ENCODE measurements at places on chromosomes 11 and 22.
A peak's percentile ranks its signal among the peaks of the same experiment; 100 is the strongest.

- H3K4me1 ChIP-seq = peaks cover under 1% of the 10 kb centered on the region
- no peak for DNase-seq
- no peak overlapping the region for H3K27ac ChIP-seq
- H3K4me3 ChIP-seq = no peak overlapping the region
- no peaks in the 10 kb centered on the region for H3K36me3 ChIP-seq
These were observed 160.9 kb downstream of the CACNA1I start for GRCh38 chr22:39731481-39731880.

DNA sequence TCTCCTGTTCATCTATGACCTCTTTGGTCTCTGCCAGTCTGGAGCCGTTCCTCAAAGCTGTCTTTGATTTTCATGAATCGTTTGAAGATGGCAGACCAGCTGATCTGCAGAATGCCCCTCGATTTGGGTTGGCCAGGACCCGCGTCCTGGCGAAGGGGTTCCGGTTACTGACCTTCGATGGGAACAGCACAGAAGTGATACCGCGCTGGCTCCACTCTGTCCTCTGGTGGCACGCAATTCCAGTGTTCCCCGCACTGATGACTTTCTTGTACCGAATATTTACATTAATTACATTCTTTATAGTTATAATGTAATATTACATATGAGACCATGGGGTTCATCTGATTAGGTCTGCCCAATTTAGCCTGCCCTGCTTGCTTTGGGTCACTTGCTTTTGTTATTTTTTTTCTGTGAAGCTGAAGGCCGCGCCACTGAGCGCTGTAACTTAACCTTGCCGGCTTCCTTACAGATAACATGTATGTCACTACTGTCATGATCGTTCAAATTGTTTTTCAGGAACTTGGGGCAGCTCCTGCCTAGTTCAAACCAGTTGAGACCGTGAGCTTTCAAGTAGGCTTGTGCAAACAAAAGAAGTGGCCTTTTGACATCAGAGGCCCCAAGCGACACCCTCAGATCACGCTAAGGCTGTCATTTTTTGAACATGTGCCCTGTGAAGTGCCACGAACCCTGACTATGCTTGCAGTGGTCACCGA, 4.1 kb upstream of the USP18 start:
- no peaks in the 10 kb centered on the region for H3K36me3 ChIP-seq
- DNase-seq = no peak
- H3K4me1 ChIP-seq = peaks cover 24% of the 10 kb centered on the region

GRCh38 chr11:28836285-28837081, 728.3 kb downstream of the METTL15 start:
- H3K27me3 ChIP-seq = no peaks in the 10 kb centered on the region
- DNase-seq = no peak
- no peak overlapping the region for H3K4me3 ChIP-seq
- no peak overlapping the region for H3K27ac ChIP-seq
- no peaks in the 10 kb centered on the region for H3K4me1 ChIP-seq

DNA sequence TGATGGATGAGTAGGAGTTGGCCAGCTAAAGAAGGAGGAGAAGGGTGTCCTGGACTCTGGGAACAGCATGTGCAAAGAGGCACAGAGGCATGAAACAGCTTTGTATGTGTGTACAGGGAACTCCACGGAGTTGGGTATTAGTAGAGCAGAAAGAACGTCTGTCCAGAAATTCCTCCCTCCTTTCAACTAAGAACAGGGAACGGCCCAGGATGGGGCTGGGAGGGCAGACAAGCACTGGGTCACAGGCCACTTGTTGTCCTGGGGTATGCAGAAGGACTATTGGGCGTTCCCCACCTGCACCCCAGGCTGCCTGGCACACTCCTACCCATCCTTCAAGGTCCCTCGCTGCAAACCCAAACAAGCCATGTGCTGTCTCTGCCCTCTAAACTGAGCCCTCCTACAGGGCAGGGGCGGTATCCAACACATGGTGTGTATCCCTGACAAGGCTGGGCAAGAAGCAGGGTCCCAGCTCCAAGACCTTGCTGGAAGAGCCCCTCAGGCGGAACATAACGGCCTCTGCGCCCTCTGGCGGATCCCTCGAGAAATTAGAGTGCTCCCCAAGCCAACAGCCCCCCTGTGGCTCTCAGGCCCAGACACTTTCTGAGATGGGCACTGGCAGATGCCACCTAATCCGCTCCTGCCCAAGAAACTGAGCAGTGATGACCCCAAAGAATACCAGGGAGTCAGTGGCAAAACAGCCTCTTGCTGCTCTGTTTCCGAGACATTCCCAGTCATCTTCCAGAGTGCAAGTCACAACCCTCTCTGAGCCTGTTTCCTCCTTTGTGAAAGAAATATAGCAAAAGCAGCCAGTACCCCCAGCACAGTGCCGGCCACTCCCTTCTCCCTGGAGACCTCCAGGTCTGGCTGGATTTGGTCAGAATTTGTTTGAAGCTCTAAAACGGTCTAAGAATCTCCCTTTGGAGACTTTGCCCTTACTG, 1.6 kb upstream of the ELFN2 start:
- H3K27me3 ChIP-seq = peaks cover 48% of the 10 kb centered on the region
- H3K4me1 ChIP-seq = peaks cover 32% of the 10 kb centered on the region
- H3K4me3 ChIP-seq = peak overlapping the region; percentile 39
- no peak overlapping the region for H3K27ac ChIP-seq

GRCh38 chr11:16921019-16921418, 93.2 kb downstream of the PLEKHA7 start:
- DNase-seq = no peak
- no peak overlapping the region for H3K27ac ChIP-seq

GRCh38 chr11:85132851-85133585, 494.1 kb downstream of the DLG2 start:
- H3K36me3 ChIP-seq = peaks cover 25% of the 10 kb centered on the region
- no peaks in the 10 kb centered on the region for H3K27me3 ChIP-seq
- no peak for DNase-seq
- no peaks in the 10 kb centered on the region for H3K4me1 ChIP-seq

- peak; percentile 89 for DNase-seq
- peaks cover 28% of the 10 kb centered on the region for H3K4me1 ChIP-seq
- no peak overlapping the region for H3K4me3 ChIP-seq
- no peaks in the 10 kb centered on the region for H3K27me3 ChIP-seq
These were observed 13.1 kb downstream of the EEF1G start for GRCh38 chr11:62560566-62561103.

DNA sequence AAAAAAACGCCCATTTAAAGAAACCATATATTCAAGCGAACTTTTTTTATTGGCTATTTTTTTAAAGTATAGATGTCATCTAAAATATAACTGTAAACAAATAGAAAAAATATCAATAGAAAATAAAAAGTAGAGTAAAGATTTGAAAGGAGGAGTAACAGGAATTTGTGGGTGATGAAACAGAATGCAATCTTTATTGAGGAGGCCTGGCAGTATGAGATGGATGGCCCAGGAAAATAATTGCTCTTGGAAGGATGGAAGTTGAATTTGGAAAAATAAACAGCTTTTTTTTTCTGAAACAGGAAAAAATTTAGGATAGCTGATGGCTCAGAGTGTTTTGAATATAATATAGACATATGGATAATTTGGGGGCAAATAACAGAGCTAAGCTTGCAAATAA, 219.0 kb downstream of the CASP12 start:
- no peak overlapping the region for H3K4me3 ChIP-seq
- H3K4me1 ChIP-seq = no peaks in the 10 kb centered on the region
- H3K27ac ChIP-seq = no peak overlapping the region
- H3K27me3 ChIP-seq = no peaks in the 10 kb centered on the region
- no peaks in the 10 kb centered on the region for H3K36me3 ChIP-seq

DNA sequence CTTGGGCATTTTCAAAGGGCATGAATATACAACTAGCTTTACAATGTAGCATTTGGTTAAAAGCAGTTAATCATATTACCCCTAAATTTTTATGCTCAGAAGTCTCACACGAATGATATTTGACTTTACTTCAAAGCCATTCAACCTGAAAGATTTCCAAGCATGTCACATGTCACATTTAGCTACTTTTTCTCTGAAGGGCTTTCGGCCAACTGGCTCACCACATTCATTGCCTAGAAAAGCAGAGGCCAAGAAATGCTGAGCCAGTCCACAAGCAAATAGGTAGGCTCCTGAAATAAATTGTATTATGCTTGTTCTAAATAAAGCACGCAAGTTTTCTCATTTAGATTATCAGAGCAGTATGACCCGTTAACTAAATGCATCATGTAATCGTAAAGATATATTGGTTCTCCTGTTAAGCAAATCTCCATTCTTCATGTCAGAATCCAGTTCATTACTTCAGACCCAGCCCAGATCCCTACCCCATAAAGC, 30.6 kb downstream of the PAX6 start:
- peaks cover 24% of the 10 kb centered on the region for H3K36me3 ChIP-seq
- no peak for DNase-seq
- no peak overlapping the region for H3K4me3 ChIP-seq
- no peaks in the 10 kb centered on the region for H3K27me3 ChIP-seq
- no peaks in the 10 kb centered on the region for H3K4me1 ChIP-seq

DNA sequence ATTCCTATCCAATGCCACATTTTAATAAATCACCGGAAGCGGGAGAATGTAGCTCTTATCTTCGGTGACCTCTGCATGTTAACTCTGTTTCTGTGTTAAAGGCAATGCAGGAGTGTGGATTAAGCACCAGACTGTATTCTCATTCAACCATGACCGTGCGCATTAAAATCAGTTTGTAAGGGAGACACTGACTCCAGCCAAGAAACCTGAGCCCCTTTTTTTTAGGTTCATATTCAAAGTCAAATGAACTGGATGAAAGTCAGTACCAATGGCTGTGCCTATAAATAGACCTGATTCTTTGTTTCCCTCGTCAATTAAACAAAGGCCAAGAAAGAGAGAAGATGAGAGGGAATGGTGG, 32.2 kb downstream of the C11orf91 start:
- H3K4me3 ChIP-seq = no peak overlapping the region
- H3K4me1 ChIP-seq = no peaks in the 10 kb centered on the region
- peaks cover 40% of the 10 kb centered on the region for H3K27me3 ChIP-seq

DNA sequence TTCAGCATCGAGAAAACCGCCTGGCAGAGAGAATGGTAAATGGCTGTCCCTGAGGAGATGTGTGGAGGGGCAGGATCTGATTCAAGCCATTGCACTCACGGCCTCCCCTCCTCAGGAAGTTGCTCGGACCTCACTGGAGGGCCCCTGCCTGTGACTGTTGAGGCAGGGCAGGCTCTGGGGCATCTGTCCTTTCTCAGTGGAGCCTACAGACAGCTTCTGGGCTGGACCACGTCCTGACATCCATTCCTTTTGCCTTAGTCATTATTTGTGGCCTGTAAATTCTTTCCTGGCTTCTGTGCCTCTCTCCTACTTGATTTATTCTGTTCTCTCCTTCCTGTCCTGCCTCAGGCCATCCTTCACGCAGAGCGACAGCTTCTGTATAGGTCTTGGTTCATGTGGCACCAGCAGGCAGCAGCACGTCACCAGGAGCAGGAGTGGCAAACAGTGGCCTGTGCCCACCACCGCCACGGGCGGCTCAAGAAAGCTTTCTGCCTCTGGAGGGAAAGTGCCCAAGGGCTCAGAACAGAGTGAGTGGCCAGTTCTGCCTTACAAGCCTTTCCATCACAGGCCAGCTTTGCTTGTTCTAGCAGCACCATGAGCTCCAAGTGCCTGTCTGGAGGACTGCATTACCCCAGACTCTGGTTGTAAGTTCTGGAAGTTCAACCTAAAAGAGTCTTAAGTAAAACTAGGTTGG, 59.6 kb downstream of the PISD start:
- no peak for DNase-seq
- peaks cover 5% of the 10 kb centered on the region for H3K4me1 ChIP-seq
- H3K4me3 ChIP-seq = no peak overlapping the region

DNA sequence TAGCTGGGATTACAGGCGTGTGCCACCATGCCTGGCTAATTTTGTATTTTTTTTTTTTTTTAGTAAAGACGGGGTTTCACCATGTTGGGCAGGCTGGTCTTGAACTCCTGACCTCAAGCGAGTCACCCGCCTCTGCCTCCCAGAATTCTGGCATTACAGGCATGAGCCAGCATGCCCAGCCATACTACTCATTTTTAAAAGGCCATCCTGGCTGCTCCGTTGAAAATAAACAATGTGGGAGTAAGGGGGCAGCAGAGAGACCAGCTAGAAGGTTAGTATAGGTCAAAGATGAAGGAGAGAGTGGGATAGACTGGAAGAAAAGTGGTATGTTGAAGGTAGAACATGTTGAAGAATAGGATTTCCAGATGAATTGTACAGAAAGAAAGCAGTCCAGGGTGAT, 17.6 kb upstream of the LIN7C start:
- peaks cover 2% of the 10 kb centered on the region for H3K27me3 ChIP-seq
- DNase-seq = no peak
- H3K27ac ChIP-seq = no peak overlapping the region
- H3K4me3 ChIP-seq = no peak overlapping the region

DNA sequence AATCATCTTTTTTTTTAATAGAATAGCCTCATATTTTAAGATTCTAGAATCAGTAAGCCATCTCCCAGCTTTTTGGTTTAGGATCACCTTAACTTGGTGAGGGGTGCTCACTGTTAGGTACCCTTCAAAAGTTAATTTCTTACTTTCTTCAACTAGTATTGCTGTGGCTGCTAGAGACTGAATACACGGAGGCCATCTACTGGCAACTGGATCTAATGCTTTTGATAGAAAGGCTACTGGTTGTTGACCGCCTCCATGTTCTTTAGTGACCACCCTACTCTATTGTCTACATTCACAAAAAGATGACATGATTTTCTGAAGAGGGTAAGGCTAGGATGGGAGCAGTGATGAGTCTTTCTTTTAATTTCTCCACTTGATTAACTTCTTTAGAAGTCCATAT, 16.7 kb upstream of the ALDH3B2 start:
- H3K4me1 ChIP-seq = no peaks in the 10 kb centered on the region
- no peak for DNase-seq
- peaks cover 6% of the 10 kb centered on the region for H3K27me3 ChIP-seq

GRCh38 chr11:132284048-132284447, 913.6 kb downstream of the NTM start:
- no peaks in the 10 kb centered on the region for H3K4me1 ChIP-seq
- H3K4me3 ChIP-seq = no peak overlapping the region
- H3K27me3 ChIP-seq = peaks cover 14% of the 10 kb centered on the region
- no peak overlapping the region for H3K27ac ChIP-seq
- DNase-seq = no peak
- no peaks in the 10 kb centered on the region for H3K36me3 ChIP-seq

- no peak for DNase-seq
- no peak overlapping the region for H3K4me3 ChIP-seq
- H3K36me3 ChIP-seq = peaks cover 3% of the 10 kb centered on the region
- H3K27ac ChIP-seq = peak overlapping the region; percentile 76
- peaks cover 15% of the 10 kb centered on the region for H3K4me1 ChIP-seq
These were observed 4.8 kb downstream of the SELENOM start for GRCh38 chr22:31102441-31103081.

- H3K4me1 ChIP-seq = no peaks in the 10 kb centered on the region
- H3K4me3 ChIP-seq = no peak overlapping the region
- H3K36me3 ChIP-seq = no peaks in the 10 kb centered on the region
- no peak overlapping the region for H3K27ac ChIP-seq
These were observed 52.8 kb downstream of the MN1 start for GRCh38 chr22:27748751-27749191.
